Foreskin keratinocyte (primary cell): ENCODE measurements at places on chromosomes 4 and X. TPM values are rescaled to one million over a fixed set of nuclear protein-coding genes. Genes with fewer than 3 reads are reported as not detected.
A peak's percentile ranks its signal among the peaks of the same experiment; 100 is the strongest.

RHOXF1 gene
- not detected in 2 replicates for polyA plus RNA-seq

- no peak for DNase-seq
Measured at GRCh38 chr4:160846121-160846520, 1317.7 kb downstream of the FSTL5 start.

PAGE2 gene
- not detected in 2 replicates for polyA plus RNA-seq

- no peak for DNase-seq
Measured at GRCh38 chrX:12229986-12230385, 91.7 kb downstream of the FRMPD4 start.

RTL3 gene
- not detected in 2 replicates for polyA plus RNA-seq

DNA sequence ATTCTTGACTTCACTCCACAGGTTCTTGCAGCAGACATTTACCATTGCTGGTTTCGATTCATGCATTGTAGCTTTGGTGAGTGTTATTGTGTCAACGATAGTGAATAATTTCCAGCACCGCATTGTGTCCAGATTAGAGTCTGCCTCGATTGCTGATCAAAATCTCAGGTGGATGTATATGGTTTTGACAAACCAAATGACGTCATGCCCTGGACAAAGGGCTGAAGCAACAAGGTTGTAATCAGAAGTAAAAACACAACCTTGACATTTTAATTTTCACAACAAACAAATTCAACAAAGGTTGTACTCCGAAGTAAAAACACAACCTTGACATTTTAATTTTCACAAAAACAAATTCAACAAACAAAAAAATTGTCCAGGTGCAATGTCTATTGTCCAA is 81.1 kb upstream of the WWC2 start:
- DNase-seq = no peak

DNA sequence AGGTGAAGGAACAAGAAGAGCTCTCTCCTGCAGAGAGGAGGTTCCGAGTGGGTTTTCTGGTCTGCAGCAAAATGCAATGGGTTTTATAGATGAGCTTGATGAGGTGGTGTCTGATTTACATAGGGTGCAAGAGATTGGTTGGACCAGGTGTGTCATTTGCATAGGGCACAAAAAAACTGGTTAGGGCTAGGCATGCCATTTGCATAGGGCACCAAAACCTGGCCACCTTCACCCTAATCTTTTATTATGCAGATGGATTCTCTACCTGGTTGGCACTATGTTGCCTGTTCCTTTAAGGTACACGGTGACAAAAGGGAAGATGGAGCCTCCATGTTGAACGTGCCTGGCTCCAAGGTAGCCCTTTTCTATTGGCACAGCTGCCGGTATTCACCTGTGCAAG is 94.5 kb upstream of the PRKX start:
- no peak for DNase-seq

DNA sequence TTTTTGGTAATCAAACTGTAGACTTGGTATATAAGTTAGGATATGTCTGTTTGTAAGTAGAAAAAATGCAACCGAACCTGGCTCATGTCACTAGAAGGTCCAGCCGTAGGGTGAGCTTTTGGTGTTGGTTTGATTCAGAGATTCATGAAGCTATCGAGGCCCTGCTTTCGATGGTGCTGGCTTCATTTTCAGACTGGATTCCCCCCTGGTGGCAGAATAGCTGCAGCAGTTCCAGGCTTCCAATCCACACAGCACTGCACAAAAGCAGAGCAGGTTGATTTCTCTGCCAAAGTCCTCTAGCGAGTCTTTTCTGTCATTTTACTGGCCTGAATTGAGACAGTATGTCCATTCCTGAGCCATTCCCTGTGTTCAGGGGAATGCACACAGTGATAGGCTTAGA is 33.1 kb downstream of the PDK3 start:
- DNase-seq = no peak

- DNase-seq = no peak
Measured at GRCh38 chr4:119138046-119138445, 2.4 kb downstream of the MYOZ2 start.

METAP1 gene
- 39.5 and 49.5 TPM in 2 replicates for polyA plus RNA-seq

DNA sequence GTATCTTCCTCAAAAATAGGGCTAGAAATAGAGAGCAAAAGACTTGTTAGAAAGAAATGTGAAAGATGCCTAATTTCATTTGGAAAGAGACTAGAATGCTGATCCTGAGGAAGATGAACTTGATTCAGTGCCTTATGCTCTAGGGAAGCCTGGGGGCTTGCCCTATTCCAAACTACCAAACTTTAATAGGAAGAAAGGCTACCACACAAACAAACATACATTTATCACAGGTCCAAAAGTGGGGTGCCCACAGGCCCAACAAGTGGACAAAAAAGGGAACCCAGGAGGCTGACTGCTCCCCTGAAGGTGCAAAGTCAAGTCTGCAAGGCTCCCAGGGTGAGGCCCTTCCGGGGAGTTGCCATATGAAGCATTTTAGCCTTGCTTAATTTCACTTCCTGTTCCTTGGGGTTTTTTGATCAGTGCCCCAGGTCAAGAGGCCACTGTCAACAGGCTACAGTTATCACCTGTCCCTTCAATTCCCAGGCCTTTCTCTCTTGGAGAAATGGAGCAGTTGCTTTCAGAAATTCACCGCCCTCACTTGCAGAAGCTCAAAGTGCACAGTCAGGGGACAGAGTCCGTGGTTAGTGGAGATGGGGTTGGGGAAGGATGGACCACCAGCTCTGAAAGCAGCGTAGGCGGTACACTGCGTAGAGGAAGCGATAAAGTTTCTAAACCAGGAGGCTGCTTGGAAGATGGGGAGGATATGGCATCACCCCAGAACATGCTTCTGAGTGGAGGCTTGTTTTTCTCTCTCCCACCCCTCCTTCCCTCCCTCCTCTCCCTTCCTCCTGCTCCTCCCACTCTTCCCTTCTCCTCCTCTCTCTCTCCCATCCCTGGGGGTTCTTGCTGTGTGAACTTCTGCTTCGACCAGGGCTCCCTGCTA is 36.4 kb downstream of the TMEM154 start:
- DNase-seq = no peak

C1QTNF7 gene
- polyA plus RNA-seq = not detected in 2 replicates

GRCh38 chrX:45479196-45479834 is 278.6 kb upstream of the DIPK2B start:
- DNase-seq = peak; percentile 80

DNA sequence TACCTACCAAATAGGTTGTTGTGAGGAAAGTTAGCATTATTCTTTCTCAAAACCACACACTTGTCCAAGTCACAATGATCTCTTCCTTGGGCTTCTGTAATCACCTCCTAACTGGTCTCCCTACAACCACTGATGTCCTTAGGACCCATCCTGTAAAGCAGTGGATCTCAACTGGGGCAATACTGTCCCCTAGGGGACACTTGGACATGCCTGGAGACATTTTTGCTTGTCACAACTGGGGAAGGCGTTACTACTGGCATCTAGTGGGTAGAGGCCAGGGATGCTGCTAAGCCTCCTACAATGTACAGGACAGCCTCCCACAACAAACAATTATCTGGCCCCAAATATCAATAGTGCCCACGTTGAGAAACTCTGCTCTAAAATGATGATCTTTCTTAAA is 118.7 kb upstream of the AP1S2 start:
- peak; percentile 27 for DNase-seq

DUX4 gene
- not detected in 2 replicates for polyA plus RNA-seq

CXorf65 gene
- not detected in 2 replicates for polyA plus RNA-seq

ASB12 gene
- 0.11 TPM in 1 of 2 replicates, not detected in the other for polyA plus RNA-seq

DNA sequence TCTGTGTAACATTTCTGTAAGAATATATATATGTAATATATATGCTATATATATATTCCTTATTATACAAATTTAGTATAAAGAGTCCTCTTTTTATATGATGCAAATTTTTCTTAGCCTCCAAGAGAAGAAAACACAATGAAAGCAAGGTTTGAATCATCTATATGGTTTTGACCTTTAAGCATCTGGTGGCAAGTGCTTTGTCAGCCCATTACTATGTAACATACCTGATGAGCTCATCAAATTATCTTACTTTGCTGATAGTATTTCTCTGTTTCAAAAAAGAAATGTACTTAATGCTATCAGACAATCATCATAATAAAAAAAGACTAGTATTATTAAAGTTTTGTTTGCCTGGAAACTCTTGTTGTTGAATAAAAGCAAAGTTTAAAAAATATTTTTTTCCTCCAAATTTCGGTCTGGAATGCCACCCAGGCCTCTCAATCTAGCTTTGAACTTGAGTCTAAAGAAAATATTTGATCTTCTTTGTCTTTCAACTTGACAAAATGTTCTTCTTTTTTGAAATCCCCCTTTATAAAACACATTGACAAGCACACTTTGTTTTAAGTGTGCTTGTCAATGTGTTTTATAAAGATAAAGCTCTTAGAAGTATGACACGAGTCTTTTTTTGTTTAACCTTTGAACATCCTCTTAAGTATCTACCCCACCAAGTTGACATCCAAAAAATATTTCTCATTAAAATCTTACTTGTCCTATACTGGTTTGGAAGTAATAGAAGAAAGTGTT is 26.2 kb downstream of the ZNF330 start:
- no peak for DNase-seq

DNA sequence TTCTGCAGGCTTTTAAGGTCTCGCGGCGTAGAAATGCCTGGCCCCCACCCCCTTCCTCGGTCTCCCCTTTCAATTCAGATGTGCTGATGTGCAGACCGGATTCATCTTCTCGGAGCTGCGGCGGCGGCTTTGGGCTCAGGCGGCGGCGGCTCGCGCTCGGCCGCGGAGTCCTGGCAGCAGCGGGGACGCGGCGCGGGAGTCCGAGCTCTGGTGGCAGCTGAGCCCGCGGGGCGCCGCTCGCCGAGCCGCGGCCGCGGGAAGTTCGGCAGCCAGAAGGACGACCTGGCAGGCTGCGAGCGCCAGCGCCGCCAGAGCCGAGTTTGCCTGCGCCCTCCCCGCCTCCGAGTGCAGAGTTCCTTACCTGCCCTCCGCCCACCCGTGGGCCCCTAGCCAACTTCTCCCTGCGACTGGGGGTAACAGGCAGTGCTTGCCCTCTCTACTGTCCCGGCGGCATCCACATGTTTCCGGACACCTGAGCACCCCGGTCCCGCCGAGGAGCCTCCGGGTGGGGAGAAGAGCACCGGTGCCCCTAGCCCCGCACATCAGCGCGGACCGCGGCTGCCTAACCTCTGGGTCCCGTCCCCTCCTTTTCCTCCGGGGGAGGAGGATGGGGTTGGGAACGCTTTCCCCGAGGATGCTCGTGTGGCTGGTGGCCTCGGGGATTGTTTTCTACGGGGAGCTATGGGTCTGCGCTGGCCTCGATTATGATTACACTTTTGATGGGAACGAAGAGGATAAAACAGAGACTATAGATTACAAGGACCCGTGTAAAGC is 448 bp downstream of the TLL1 start:
- DNase-seq = peak; percentile 12

DNA sequence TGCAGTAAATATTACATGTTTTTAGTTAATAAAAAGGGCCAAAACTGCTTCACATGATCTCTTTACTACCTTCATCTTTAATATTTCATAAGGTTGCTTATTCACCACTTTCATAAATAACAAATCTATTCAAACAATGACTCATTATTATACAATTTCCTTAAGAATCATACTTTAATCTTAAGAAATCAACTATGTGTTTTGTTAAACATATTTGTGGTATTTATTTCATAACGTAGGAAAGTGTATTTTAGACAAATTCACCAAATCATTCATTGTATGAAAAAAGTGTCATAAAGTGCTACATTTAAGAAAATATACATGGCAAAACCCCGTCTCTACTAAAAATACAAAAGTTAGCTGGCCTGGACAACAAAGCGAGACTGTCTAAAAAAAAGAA is 150.5 kb upstream of the RXFP1 start:
- peak; percentile 42 for DNase-seq

GRCh38 chrX:39418254-39418704 is 617.0 kb downstream of the MID1IP1 start:
- DNase-seq = no peak

DNA sequence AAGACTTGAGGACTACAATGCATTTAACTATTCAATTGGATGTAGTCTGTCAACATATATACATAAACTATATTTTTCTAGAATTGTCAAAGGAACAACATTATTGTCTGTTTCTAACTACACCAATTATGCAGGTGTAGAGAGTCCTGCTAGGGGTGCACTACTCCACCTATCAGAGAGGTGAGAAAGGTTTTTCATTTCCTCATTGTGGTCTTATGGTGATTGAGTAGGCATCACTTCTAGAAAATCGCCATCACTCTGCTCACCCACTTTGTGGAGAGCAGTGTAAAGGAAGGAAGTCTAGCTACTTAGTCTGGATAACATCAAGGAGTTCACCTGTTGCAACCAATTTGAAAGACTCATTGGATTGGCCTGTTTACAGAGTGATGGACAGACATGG is 4.4 kb upstream of the ADH1C start:
- no peak for DNase-seq

- DNase-seq = no peak
Measured at GRCh38 chr4:140078366-140078765, 75.6 kb downstream of the MAML3 start.

DNA sequence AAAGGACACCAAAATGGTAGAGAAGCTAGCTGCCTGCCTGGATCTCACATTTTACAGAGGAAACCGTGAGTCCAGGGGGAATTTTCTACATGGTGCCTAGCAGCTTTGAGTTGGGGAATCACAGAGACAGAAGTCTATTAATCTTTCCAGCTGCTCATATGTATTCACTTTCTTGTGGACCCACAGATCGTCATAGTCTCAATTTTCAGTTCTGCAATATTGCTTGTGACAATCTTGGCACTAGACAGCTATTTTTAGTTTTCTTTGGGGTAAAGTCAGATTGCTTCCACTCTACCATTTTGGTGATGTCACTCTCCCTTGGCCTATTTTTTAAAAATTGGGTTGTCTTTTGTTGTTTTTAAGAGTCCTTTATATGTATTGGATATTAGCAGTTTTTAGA is 233.4 kb upstream of the STK26 start:
- no peak for DNase-seq

DNA sequence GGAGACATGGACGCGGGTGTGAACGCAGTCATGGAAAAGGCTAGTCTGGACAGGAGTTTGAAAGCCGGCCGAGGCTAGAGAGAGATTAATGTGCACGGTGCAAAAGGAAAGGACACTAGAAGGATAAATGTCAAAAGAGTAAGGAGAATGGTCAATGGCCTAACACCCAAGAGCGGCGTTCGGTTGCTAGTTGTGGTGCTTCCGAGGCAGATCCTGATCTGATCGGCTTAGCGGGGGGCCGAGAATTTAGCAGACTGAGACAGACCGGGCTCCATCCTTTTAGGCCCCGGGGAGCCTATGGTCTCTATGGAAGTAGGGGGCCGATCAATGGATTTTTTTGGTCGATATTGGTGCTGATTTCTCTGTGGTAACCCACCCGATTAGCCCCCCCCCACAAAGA is 6.9 kb downstream of the GAGE10 start:
- DNase-seq = peak; percentile 2

GRCh38 chrX:153646620-153647373 is at the start of gene DUSP9:
Gene DUSP9, plus strand, starts transcription at chrX:153647203. Its CDS starts 751 bp downstream, at chrX:153647954.
- DNase-seq = no peak

IL21 gene
- not detected in 2 replicates for polyA plus RNA-seq

- DNase-seq = no peak
Measured at GRCh38 chr4:129239088-129239487, 143.1 kb downstream of the C4orf33 start.
